ENCODE measurements at places on chromosomes 4 and X.
A peak's percentile ranks its signal among the peaks of the same experiment; 100 is the strongest.

GRCh38 chr4:19958848-19959247 lies 292.9 kb upstream of the SLIT2 start:
- no peak for DNase-seq

DNA sequence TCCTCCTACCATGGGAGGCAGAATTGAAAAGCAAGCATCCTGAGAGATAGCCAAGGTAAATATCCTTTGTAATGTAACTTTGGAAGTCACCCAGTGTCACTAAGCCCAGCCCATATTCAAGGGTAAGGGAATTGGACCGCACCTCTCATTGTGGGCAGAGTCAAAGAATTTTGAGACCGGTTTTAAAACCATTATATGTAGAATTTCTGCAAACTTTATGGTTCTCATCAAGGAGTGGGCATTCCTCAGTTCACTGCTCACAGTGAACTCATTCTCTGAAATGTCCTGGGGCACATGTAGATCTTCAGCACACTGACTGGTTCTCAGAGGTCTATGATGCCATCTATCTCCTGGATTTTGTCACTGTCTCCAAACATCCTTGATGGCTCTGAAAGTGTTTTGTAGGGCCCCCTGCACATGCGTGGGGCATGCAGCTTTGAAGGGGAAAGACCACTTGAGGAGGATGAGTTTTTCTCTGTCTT lies 35.3 kb upstream of the CHRNA9 start:
- DNase-seq: peak; percentile 31

DNA sequence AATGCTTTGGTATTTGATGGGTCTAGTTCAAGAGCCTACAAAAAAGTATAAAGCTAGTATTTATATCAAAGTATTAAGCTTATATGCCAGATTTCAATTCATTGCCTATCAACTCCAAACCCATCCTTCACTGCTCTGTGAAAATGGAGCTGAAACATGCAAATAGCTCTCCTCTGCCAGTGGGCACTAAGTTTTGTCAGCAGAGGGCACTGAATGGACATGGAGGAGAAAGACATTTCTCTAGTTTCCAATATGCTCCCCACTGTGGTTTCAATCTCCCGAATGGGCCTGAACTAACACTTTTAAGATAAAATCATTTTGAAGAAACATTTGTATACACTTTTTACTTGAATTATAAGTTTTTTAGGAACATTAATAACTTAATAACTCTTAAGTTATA lies 12.4 kb downstream of the PPID start:
- peak; percentile 52 for DNase-seq

GRCh38 chrX:147342197-147342596 lies 527.7 kb upstream of the CXorf51A start:
- no peak for DNase-seq

DNA sequence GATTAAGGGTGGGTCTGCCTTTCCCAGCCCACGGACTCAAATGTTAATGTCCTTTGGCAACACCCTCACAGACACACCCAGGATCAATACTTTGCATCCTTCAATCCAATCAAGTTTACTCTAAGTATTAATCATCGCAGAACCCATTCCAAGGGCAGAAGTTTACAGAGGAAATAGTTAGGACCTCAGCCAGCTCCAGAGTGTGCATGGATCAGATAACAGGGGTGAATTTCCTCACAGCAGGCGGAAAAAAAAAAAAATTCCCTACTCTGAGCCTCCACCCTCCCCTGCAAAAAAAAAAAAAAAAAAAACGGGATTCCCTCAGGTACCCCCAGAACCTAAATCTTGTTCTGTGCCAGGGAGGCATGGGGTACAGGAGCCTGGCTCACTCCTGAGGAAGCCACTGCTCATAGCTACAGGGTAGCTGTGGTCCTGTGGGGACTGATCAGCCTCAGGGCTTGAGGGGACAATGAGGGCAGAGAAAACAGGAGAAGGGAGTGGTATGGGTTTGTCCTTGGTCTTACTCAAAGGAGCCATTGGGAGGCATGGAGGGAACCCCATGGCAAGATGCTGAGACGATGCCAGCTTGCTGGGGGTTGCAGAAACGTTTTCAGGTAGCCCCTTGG lies 113.0 kb downstream of the DHRSX start:
- DNase-seq: peak; percentile 50

- no peak for DNase-seq
Measured at GRCh38 chr4:161342881-161343568, 820.8 kb downstream of the FSTL5 start.

DNA sequence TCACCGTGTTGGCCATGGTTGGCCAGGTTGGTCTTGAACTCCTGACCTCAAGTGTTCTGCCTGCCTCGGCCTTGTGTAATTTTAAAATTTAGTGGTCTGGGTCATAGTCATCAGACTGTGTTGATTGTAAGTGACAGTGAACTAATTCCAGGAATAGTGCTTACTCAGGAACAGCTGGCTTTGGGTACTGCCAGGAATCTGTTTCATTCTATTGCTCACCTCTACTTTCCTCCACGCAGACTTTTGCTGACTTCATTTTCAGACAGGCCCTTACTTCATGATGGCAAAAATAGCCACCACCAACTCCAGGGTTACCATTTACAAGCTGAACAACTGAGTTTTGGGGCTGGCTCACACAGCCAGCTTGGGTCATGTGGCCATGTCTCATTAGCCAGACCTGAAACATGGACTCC lies 54.6 kb downstream of the FNIP2 start:
- peak; percentile 70 for DNase-seq

GRCh38 chrX:102739657-102740056 lies 19.1 kb downstream of the GPRASP3 start:
- DNase-seq: peak; percentile 56

GRCh38 chr4:156885374-156885773 lies 86.2 kb downstream of the PDGFC start:
- no peak for DNase-seq
